NCI-H510A treated with DMSO at 0.1 percent for 48 hours (cell line): ENCODE measurements at places on chromosomes 2 and 18.

DNA sequence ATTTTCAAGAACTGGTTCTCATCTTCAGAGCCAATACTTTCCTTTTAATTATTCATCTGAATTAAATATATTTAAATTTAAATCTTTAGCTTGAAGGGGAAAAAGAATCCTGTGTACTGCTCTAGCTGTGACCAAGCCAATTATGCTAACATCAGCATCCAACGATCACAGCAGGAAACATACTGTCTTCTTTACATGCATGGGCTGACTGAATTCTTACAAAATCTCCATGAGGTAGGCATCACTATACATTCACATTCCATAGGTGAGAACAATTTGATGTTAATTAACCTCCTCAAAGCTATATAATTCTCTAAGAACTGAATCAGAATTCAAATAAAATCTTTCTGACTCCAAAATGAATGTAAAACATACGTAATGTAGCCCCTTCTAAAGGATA lies 118.8 kb upstream of the MAP2 start:
- no peak for DNase-seq

- no peak for DNase-seq
These were observed 1386.0 kb upstream of the CELF4 start for GRCh38 chr18:38951633-38952032.

DNA sequence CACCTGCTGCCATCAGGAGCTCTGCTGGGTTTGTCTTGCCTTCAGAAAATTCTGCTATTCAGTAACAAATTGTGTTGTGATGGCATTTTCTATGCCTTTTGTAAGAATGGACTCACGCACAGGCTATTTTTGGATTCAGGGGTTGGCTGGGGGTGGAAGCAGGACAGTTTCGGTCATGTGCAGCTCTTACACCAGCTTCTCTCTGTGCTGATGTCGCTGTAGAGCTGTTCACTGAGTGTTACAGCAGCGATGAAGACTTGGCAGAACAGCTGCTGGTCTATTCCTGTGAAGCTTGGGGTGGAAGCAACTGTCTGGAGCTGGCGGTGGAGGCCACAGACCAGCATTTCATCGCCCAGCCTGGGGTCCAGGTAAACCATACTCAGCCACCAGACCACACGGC lies 49.2 kb downstream of the TRPM8 start:
- DNase-seq: no peak

DNA sequence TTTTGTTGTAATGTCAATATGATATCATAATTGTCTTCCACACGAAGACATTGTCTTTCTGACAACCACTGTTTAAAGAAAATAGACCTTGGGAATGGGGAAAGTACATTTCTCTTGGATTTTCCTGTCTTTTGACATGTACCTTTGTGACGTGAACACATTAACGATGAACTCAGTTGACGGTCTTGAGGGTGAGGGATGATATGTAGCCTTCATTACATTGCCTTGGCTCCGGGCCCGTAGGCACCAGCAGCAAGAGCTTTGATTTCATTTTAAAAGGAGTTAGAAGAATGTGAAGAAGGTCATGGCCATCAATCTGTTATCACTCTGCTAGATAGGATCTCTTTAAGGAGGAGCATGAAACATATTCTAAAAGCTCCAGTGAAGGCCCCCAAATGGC lies 80.9 kb downstream of the LYPD6B start:
- no peak for DNase-seq

- DNase-seq: no peak
These were observed 921.4 kb downstream of the TRIB2 start for GRCh38 chr2:13638181-13638580.

- DNase-seq: no peak
These were observed 458.7 kb upstream of the CNTNAP5 start for GRCh38 chr2:123566291-123566946.

GRCh38 chr2:48205137-48205798 lies 299.0 kb upstream of the FBXO11 start:
- DNase-seq: no peak

DNA sequence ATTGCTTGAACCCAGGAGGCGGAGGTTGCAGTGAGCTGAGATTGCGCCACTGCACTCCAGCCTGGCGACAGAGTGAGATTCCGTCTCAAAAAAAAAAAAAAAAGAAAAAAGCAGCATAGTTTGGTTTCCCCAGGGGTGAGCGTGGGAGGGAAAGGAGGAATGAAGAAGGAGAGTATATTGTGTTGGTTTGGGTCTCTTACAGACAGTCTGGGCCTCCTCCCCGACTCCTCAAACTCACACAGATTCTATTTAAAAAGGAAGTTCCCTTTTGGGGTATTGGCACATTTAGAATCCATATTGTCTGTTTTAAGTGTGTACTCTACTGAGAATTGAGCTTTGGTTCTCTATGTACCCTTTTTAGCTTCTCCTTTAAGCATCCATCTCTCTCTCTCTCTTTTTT lies 27.4 kb upstream of the SLC20A1 start:
- DNase-seq: no peak

- DNase-seq: no peak
These were observed 2186.8 kb upstream of the CELF4 start for GRCh38 chr18:39752351-39752750.

GRCh38 chr18:48819276-48819675 lies 131.5 kb downstream of the SMAD7 start:
- DNase-seq: no peak

- no peak for DNase-seq
These were observed 107.4 kb downstream of the ARL6IP6 start for GRCh38 chr2:152825834-152826233.

DNA sequence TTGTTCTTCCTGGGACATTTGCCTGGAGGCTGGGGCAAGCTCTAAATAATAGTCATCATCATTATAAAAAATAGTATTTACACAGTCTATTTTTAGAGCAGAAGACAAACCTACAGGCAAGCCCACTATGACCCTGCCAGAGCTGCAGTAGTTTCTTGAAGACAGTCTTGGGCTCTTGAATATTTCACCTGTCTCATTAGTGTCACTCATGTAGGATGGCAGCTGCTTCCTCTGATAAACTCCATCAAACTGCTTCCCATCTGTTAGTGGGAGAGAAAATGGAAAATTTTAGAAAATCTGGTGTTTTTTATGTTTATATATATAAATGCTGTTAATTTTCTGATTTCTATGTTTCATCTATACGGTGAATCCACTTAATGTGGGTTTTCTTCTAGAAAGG lies 8.5 kb upstream of the CYRIA start:
- no peak for DNase-seq

GRCh38 chr2:207327513-207327912 lies 161.8 kb upstream of the KLF7 start:
- no peak for DNase-seq

DNA sequence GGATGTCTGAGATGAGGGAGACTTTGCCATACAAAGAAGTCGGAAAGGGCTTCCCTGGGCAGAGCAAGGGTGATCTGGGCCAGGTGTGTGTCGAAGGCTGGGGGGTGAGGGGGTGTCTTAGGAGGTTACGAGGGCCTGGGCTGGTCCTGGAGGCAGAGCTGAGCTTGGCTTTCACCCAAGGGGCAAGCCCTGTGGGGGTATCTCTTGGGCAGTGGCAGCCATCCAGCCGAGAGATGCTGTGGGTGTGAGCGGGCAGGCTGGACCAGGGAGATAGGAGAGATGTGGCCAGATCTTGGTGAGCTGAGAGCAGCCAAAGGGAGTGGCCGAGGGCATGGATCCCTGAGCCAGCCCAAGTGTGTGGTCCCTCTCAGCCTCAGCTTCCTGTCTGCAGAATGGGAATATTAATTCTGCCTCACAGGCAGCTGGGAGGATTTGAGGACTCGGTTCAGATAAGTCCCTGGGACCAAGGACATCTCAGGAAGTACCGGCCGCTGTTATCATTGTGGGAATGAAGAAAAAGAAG lies 33.0 kb downstream of the MAL start:
- DNase-seq: no peak

DNA sequence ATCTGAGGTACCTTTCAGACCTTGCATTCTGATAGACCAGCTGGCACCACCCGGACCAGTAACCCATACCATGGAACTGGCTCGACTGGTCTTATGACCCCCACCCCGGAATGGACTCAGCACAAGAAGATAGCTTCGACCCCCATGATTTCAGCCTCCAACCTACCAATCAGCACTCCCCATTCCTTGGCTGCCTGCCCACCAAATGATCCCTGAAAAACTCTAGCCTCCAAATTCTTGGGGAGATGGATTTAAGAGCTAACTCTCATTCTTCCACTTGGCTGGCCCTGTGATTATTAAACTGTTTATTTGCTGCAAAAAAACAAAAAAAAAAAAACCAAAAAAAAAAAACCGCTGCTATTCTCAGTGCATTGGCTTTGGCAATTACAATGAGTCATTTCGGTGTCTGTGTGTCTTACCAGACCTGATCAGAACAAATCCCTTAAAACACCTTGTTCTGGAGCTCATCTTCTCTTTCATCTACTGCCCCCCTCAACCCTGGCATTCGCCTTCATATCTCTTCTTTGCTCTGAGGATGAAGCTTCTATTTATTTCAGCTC lies 60.1 kb upstream of the KIF5C start:
- no peak for DNase-seq

DNA sequence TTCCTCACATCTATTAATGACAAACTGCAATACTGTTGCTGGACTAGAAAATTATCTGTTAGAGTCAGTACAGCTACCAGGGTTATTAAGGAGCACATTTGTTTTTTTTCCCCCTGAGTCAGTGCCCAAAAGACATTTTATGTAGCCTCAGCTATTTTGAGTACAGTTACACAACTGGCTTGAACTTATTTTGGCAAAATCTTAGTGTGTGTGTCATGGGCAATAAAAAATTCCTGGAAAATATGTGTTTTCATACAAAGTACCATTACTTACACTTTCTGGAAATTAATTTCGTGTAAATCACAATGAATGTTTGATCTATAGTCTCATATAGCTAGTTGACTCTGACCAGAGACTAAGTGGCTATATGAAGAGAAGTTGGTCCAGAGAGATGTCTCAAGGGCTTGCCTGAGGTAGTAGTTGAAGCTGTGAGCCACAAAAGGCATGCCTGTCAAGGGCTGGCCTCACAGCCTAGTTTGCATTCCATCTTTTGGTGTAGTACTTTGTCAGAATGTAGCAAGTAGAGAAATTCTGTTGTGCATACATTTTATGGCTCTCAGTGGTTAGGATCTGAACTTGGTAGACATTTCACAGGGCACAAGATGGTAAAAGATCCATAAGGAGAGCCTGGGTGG lies 283.4 kb downstream of the MTX2 start:
- no peak for DNase-seq

GRCh38 chr18:51861046-51861445 lies 479.0 kb upstream of the DCC start:
- no peak for DNase-seq

GRCh38 chr2:65057391-65058052 lies 1.3 kb downstream of the CEP68 start:
- peak; percentile 40 for DNase-seq

DNA sequence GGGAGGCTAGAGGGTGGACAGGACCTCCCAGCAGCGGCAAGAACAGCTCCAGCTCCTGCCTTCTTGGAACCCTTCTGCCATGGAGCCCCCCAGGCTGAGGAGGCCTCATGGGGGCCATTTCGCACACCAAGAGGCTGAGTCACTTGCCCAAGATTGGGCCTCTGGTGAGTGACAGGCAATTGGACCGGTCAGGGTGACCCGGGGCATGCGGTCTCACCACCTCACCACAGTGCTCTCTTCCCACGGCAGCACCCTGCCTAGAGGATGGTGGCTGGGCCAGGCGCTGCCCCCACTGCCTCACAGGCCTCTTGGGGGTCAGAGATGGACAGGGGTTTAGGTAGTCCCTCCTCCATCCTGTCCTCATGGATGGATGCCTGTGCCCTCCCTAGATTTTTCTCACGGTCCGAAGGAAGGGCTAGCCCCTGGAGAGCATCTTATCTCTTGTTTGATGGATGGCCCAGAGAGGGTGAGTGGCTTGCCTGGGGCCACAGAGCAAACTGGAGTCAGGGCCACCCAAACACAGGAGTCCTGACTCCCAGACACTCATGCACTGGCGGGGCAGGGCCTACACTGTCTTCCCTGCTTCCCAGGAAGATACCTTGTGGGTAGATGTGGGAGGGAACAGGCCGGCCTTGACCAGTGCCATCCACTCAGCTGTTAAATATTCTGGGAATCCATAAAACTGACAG lies 119.2 kb downstream of the INHBB start:
- DNase-seq: no peak

DNA sequence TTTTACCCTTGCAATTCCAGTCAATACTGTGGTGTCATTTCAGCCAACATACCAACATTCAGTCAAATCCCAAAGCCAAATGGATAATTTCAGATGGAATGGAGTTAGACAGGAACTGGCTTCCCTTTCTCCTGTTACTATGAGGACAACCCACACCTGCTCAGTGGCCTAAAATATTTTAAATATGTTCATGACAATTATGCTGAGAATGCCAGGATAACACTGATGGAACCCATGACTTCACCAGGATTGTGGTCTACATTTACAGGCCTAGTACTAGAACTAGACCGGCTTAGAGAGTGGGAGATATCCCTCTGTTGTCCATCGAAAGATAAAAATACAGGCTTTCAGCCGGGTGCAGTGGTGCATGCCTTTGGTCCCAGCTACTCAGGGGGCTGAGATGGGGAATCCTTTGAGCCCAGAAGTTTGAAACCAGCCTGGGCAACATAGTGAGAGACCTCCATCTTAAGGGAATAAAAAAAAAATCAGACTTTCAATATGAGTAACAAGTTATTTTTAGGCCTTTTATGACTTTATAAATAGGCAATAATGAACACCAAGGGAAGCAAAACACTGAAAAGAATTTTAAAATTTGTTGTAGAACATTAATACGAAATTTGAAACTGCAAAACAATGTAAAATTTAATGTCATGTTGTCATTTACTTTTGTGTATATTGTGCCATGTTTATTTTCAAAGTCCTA lies 14.2 kb downstream of the GPATCH11 start:
- DNase-seq: no peak

DNA sequence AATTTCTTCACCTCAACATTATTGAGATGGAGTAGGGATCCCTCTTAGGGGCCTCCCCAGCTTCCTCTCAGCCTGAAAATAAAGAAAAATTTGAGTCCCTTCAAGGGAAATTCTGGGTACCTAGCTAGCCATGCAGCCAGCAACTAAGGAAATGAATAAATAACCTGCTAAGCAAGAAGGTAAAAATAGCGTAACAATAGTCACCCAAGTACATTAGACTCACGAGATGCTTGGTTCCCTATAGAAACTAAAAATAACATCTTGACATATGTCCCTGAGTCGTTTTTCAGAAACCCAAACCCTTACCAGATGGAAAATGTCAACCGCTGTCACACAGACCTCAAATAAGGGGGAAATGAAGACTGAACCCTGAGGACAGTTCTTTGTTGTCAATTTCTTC lies 51.9 kb downstream of the CACNB4 start:
- DNase-seq: no peak

GRCh38 chr18:67068608-67069007 lies 447.9 kb downstream of the DSEL start:
- DNase-seq: no peak

- peak; percentile 48 for DNase-seq
These were observed 95.6 kb downstream of the GALNT3 start for GRCh38 chr2:165698444-165698884.
